ENCODE measurements at places on chromosomes 5 and 9.
A peak's percentile ranks its signal among the peaks of the same experiment; 100 is the strongest.

- no peak for DNase-seq
Measured at GRCh38 chr5:114634967-114635901, 273.4 kb downstream of the KCNN2 start.

DNA sequence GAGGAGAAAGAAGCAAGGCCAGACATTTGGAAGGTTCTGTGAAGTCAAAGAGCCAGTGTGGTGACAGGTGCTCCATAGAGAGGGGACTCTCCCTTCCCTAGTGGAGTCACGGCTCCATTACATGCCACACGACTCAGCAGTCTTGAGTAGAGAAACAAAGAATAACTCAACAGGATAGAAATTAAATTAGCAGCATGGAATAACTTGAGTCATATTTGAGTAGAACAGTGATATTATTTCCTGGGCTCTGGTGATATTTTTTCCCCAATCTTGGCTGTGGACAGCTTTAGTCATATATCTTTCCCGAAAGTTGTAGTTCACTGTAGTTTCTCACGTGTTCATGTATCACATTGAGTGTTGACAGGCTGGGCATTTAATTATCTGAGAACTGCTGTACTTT lies 149.7 kb upstream of the EFNA5 start:
- no peak for DNase-seq

- DNase-seq: no peak
Measured at GRCh38 chr5:126984632-126985031, 45.7 kb downstream of the MARCHF3 start.

DNA sequence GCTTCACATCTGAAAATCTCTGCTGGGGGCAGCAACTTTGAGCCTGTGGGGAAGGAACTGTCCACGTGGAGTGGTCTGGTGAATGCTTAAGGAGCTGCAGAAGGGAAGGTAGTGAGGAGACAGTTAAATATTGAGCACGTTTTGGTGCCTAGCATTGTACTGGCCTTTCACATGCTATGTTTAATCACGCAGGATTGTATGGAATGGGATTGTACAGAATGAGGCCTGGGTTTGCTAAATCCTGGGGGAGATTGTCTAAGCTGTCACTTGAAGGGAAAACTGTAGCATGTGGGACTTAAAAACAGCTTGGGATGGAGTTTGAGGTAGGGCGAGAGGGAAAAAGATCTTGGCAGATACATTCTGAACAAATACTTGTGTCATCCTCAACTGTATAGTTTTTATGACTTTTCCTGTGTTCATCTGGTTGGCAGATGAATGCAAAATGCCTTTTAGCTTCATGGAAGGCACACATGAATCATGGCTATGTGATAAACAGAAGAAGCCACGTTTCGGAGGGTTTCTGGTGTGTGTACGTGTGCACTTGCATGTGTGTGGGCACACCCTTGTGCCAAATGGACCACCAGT lies 106.6 kb downstream of the TMC1 start:
- DNase-seq: no peak

DNA sequence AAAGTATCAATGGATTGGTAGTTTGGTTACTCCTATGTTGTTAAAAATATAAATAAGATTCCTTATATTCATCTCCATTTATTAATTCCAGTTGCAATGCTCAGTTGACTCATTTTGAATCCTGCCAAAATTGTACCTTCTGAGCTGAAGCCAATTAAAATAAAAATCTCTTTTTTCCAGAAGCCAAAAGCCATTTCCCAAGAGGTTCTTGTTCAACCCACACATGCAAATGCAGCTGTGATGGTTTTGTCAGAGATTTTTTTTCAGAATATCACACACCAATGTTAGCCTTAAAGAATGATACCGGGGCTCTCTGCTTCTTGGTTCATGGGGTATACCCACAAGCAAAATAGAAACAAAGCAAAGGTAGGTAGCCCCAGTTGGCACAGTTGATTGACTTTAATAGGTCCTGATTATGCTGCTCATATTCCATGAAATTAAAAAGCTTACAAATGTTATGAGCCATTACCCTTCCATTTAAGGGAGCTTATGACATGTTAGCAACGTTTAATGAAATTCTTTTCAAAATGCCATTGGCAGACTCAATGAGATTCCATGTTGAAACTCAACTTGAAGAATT lies 208.0 kb downstream of the SGCD start:
- DNase-seq: no peak

GRCh38 chr9:131407717-131408195 lies 13.9 kb downstream of the PRRC2B start:
- peak; percentile 44 for DNase-seq

- no peak for DNase-seq
Measured at GRCh38 chr5:111954516-111955395, 197.8 kb upstream of the NREP start.

DNA sequence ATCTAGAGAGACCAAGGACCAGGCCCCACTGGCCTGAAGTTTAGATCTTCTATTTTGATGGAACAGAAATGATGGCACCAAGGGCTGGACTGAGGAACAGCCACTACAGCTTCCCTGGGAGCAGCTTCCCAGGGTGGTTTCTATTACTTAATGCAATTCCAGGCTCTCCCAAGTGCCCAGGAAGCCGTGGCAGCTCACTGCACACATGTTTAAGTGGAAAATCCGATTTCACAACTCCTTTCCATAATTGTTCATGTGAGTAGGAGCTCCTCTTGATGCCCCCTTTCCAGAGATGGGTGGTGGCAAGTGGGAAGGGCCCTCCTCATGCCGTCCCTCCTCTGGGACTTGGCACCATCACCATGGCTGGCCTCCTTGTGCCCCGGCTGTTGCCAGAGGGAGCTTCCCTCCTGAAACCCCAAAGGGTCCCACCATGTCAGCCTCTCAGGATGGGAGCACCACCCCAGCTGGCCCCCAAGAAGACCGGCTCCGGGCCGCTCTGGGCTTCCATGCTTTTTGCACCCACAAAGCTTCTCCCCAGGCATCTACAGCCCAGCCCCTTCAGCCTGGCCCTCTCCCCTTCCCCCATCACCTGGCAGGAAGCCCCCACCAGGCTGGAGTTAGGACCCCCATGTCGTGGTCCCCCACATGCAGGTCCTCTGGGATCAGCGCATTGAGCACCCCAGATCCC lies 9.1 kb upstream of the UBAC1 start:
- DNase-seq: no peak

DNA sequence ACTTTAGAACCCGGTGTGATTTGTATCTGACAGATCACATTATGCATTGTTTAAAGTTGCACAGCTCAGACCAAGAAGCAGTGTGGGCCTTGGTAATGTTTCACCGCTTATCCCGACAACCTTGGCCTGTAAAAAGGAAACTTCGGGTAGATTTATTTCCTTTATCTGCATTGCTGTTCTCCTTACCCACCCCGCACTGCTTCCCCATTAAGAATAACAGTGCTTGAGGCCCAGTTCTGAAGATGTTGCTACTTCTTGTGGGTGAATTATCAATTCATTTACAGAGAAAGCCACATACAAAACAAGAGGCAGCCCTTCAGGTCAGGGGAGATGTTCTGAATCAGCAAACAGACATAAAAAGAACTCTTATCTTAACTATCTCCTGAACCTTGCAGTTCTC lies 8.4 kb downstream of the SMARCA2 start:
- DNase-seq: no peak

DNA sequence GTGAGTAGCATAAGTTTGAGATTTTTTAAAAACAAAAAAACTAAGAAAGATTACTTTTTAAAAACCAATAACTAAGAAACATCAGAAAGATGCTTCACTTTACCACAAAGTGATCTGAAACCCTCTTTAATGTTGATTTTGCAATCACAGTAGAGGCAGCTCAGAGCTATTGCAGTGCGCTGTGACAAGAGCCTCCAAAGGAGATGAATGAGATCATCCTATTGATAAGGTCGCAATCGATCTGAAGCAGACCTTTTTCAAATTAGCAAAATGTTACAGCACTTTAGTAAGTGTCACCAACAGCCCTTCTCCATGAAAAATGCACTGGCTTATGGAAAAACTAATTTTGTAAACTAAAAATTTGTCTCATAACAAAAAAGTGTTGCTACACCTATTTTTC lies 284.6 kb upstream of the EFNA5 start:
- DNase-seq: no peak

DNA sequence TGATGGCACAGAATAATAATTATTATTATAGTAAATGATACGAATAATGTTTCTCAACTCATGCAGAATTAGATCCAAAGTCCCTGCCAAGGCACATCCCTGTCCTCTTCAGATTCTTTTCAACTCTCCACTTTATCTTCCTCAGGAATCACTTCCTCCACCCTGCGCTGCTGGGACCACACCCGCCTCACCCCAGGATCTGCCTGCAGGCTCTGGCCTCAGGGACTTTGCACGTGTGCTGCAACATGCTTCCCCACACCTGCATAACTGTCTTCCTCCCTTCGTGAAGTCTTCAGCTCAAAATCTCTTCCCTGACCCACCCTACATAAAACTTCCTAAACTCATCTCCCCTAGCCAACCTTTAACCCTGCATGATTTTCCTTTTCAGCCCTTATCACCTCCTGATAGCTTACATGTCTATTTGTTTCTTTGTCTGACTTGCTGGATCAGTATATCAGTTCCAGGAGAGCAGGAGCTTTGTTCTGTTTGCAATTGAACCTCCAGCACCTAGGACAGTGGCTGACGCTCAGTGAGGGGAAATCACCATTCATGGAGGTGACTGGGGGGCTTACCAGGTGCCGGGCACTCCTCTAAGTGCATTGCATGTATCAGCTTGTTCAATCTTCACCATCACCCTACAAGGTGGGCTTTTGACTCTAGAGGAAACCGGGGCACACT lies 47.5 kb upstream of the EGFLAM start:
- no peak for DNase-seq

DNA sequence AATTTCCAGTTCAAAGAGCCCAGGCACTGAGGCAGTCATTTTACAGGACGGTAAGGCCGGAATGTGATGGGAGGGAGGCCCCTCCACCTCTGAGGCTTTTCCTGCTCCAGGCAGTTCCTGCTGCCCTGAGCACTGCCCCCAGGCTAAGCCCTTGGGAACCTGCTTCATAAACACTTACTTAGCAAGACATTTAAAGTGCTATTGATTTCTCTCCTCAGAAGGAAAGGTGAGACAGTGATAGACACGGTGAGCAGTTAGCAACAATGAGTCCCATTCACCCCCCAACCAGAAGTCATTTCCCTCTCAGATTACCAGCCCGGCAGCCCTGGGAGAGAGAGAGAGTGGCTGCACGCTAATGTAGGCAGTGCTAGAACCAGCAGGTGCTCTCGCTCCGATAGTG lies 462.5 kb downstream of the SPOCK1 start:
- no peak for DNase-seq

DNA sequence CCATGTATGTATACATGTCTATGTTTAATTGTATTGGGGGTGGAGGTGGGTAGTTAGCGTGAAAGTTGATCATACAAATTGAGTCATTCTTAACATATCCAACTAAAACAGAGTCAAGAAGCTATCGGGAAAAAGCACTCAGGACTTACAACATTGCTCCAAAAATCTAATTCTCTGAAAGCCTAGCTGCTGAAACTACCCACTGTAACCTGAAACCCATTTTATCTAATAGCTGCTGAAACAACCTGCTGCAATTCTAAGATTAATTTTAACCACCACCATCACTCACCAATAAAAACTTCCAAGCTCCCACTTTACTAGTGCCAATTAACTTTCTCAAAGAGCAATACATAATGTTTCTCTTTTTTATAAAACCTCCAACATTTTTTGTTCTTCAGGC lies 32.2 kb downstream of the KCNV2 start:
- no peak for DNase-seq

DNA sequence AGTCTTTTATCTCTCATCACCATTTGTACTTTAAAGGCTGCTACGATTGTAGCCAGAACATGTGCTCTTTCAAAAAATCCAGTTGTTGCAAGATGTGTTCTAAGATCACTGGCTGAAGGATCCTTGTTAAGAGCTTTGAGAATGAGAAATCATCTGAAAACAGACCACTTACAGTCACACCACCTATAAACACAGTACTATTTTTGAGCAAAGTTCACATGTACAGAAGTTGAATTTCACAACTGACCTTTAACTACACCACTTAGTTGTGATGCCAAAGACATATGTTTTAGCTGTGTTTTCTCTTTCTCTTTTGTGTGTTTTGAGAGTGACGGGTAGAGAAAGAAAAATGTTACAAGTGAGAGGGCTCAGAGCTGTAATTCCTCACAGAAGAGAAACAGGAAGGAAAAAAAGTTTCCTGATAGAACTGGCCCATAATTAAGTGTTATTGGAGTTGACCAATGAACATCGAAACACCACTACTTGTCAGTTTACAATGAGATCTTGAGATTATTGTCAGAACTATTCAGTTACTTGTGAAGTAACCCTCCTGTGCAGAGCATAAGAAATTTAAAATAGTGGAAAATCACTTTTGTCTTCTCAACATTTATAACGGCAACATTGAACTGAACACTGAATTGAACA lies 245.4 kb downstream of the MLLT3 start:
- no peak for DNase-seq

DNA sequence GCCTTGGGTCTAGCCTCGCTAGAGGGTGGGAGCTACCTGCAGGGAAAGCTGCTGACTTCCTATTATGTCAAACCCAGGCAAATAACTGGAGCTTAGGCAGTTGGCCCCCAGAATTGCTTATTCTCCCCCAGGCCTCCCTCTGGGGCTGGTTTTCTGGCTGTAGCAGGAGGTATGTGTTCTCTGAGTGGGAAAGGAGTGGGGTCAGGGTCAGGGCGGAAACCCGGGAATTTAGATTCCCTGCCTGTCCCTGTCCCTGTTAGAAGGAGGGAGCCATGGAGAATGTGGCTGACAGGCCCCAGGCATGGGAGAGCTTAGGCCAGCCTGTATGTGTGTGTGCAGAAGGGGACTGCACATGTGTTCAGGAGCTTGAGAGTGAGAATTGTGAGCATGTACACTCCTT lies 13.6 kb upstream of the CXXC5 start:
- DNase-seq: no peak

GRCh38 chr9:84121991-84122523 lies 141.5 kb downstream of the RMI1 start:
- no peak for DNase-seq

DNA sequence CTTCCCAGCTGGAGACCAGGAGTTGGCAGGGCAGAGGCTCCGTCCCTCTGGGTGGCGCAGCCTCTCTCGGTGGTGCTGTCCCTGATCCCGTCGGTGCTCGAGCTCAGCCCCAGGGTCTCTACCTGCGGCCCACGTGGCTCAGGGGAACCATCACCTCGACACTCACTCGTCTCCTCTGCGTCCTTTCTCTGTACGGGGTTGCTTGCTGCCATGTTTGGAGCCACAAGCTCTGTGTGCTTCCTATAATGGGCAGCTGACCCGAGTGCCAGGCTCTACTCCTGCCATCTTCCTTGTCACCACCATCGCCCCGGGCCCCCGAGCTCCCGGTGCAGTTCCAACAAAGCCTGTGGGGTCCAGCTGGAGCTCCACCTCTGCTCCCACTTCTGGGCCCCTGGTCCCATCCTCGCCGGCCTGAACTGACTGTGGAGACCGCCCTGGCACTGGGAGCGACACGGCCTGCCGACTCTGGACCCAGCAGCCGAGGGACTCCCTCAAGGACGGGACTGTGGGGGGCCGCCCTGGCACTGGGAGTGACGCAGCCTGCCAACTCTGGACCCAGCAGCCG lies 5.0 kb downstream of the FBXW5 start:
- no peak for DNase-seq

DNA sequence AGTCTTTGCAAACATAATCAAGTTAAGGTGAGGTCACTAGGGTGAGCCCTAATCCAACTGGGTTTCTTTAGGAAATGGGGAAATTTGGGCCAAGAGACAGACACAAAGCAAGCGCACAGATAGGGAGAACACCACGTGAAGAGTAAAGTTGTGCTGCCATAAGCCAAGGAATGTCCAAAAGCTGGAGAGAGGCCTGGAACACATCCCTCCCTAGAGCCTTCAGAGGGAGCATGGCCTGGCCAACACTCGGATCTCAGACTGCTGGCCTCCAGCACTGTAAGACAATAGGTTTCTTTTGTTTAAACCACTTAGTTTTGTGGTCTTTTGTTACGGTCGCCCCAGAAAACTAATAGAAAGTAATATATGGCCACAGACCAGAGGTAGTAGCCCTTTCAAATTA lies 8.1 kb upstream of the ROR2 start:
- DNase-seq: no peak
